Left hindlimb (tissue), 1 donor: ENCODE measurements at places on chromosomes 3 and 15.

GRCh38 chr15:57198654-57199291, 177.5 kb upstream of the CGNL1 start:
- DNase-seq, result no peak

DNA sequence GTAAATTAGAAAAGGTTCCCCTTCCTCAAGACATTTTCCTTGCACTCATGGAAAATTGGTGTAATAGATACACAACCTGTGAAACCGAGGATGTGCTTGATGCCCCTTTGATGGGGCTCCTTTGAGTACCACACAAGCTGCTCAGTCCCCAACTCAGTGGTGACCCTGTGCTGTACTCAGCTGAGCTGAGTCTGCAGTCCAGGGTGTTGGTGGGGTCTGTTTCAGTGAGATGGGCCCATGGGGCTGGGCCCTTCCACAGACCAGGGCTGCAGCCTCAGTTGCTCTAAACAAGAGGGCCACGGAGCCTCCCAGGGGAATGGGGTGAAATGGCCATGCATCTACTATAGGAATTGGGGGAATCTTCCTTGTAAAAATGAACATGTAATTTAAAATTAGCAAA, 39.3 kb downstream of the KY start:
- DNase-seq, result no peak

GRCh38 chr15:98983334-98983733, 24.3 kb downstream of the PGPEP1L start:
- DNase-seq, result peak; percentile 52

DNA sequence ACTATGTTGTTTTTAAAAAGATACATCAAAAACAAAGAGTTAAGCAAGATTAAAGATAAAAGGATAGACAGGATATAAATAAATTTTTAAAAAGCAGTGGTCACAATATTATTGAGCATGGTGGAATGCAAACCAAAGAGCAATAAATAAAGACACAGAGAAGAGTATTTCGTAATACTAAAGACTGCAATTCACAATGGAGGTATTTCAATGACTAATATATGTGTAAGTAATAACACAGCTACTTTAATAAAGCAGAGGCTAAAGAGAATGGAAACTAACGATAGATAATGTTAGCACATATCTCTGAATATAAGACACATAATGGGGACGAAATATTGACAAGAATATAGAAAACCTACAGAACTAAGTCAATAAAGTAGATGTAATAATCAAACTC, 219.6 kb downstream of the WDR72 start:
- DNase-seq, result no peak

GRCh38 chr3:195443391-195443989, 670 bp upstream of the ACAP2 start:
- peak; percentile 40 for DNase-seq

- DNase-seq, result no peak
Observed at GRCh38 chr3:156682501-156682900, 8.1 kb downstream of the TIPARP start.

DNA sequence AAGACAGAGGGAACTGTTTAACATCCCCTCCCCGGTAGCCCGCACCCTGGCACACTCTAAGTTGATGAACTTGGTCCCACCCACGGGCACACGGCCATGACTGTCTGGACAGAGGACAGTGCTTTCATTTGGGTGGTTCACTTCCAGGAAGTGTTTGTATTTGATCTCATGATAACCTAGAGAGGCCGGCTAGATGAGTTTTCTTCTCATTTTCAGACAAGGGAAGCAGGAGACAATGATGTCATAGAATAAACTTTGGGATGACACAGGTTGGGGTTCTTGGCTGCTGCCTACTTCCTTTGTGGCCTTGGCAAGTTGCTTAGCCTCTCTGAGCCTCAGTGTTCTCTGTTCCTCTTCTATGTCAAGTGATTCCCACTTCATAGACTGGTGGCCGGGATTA, 16.1 kb upstream of the LYSMD4 start:
- DNase-seq, result no peak

DNA sequence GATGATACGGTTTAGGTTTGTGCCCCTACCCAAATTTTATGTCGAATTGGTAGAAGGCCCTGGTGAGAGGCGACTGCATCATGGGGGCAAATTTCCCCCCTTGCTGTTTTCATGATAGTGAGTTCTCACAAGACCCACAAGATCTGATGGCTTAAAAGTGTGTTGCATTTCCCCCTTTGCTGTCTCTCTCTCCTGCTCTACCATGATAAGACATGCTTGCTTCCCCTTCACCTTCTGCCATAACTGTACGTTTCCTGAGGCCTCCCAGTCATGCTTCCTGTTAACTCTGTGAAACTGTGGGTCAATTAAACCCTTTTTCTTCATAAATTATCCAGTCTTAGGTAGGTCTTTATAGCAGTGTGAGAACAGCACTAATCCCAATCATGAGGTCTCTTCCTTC, 381.2 kb downstream of the RSL24D1 start:
- no peak for DNase-seq

DNA sequence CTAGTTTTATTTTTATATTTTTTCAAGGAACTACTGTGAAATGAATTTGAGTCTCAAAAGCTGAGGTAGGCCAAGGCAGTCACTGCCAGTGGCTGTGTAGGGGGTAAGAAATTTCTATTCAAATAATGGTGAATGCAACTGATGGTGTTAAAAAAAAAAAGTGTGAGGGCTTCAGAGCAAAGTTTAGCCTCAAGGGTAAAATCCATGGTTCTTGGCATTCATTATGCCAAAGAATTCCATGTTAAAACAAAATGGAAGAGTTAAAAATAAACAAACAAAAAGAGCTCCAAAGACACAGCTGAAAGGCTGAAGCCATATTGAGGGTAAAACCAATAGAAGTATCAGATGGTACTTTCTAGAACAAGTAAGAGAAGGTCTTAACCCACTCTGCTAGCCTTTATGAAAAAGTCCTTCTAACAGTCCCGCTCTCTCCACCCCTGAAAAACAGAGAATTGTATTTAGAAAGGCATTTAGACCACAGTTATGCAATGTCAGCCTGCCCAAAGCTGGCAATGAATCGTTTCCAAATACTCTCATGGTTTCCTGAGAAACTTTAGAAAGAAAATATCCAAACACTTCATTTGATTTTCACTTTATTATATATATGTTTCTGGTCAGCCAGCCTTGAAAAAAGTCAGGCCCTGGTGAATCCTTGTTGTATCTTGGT, 158.4 kb upstream of the GMNC start:
- no peak for DNase-seq

DNA sequence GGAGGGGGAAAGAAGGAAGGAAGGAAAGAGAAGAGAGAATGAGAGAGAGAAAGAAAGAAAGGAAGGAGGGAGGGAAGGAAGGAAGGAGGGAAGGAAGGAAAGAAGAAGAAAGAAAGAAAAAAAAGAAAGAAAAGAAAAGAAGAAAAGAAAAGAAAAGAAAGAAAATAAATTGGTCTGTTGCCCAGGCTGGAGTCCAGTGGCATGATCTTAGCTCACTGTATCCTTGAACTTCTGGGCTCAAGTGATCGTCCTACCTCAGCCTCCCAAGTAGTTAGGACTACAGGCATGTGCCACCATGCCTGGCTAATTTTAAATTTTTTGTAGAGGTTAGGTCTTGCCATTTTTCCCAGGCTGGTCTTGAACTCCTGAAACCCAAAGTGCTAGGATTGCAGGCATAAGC, 11.6 kb upstream of the RNF7 start:
- no peak for DNase-seq

DNA sequence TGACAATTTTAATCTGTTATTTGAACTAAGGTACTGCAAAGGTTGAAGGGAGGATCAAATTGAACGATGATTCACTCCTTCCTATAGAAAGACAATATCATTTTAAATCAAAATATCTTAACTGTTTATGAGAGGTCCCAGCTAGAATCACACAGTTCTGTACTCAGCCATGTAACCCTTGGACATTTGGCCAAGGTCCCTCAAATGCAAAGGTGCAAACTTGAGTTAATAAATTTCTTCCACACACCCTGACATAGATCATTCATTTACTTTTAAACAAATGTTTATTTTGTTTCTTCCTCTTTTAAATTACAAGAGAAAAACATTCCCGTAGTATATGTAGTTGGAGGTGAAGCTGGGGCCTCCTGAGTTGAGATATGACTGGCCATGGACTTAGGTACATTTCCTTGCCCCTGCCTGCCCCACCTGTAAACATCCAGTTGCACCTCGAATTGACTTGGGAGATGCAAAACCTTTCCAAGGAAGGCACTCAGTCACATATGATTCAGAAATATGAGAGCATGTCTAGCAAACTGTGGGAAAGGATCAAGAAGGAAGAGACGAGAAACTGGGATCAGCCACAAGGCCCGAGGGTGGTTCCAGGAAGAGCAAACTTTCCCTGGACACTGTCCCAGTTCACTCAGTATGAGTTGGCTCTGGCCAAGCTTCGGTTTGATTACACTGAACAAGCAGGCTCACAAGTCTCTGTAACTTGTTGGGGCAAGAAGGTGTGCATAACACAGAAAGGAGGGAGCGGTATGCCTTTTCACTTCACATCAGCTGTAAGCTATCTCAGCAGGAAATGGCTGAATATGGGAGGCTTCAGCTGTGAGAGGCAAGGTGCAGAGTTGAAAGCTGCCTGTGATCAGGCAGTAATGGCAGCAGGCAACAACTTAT, 6.7 kb downstream of the TNFSF10 start:
- peak; percentile 45 for DNase-seq

- no peak for DNase-seq
Observed at GRCh38 chr15:65077981-65078352, 1.4 kb downstream of the KBTBD13 start.

DNA sequence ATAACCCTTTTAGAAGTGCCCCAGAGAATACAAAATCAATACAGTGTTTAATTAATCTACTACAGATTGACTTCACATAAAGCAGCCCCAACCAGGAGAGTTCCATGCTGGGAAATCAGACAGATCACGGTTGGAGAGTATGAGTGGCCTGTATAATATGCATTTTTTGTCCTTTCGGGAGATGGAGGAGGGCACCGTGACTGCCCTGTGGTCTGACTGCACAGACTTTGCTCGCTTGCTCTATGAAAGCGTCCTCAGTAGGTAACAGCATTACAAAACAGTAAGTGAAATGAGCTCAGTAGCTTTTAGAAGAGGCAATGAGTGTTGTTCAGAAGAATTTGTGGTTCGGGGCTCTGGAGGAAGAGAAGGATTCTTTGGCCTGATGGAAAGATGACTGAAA, 34.2 kb upstream of the SKIL start:
- DNase-seq, result no peak

GRCh38 chr15:64443747-64444621, 16.4 kb upstream of the ZNF609 start:
- no peak for DNase-seq

DNA sequence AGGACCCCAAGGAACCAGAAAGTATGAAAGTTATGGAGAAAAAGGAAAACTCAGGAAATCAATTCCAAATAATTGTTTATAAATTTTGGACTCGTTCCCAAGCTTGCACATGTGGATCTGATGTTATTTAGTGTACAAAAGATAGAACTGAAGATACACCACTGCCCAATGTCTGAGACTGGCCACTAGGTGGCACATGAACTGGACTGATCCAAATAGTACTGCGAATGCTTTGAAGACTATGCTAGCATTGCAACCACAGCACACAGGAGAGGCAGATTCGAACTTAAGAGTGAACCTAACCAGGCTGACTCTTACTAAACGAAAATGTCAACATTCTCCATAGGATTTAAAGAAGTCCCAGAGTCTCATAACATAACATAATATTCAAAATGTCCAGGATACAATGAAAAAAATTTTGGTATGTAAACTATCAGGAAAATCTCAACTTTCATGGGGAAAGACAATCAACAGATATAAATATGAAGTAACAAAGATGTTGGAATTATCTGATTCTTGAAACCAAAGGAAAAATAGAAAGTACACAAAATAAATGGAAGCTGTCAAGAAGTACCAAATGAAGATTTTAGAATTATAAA, 596.7 kb downstream of the FGF12 start:
- peak; percentile 27 for DNase-seq

GRCh38 chr3:162729686-162730085, 1233.1 kb downstream of the OTOL1 start:
- no peak for DNase-seq
